IMR-90 (cell line): ENCODE measurements at places on chromosomes 13 and 19. TPM values are rescaled to one million over a fixed set of nuclear protein-coding genes. Genes with fewer than 3 reads are reported as not detected.

GRCh38 chr19:49930483-49931011 is 1.2 kb upstream of the NUP62 start:
- no peak for DNase-seq

- no peak for DNase-seq
Observed at GRCh38 chr13:33073338-33073737, 57.1 kb downstream of the KL start.

- no peak for DNase-seq
Observed at GRCh38 chr13:41970918-41971317, 10.0 kb upstream of the VWA8 start.

- DNase-seq, result peak; percentile 66
Observed at GRCh38 chr19:13723206-13723605, 41.1 kb upstream of the MRI1 start.

GRCh38 chr19:18437491-18438330 is at the start of gene ISYNA1:
Gene ISYNA1 (minus strand): TSS chr19:18438133. CDS start chr19:18437979, 154 bp downstream.
- peak; percentile 20 for DNase-seq

- DNase-seq, result no peak
Observed at GRCh38 chr13:33696530-33696929, 121.4 kb upstream of the RFC3 start.

The FFAR2 gene
- not detected in 2 replicates for total RNA-seq

DNA sequence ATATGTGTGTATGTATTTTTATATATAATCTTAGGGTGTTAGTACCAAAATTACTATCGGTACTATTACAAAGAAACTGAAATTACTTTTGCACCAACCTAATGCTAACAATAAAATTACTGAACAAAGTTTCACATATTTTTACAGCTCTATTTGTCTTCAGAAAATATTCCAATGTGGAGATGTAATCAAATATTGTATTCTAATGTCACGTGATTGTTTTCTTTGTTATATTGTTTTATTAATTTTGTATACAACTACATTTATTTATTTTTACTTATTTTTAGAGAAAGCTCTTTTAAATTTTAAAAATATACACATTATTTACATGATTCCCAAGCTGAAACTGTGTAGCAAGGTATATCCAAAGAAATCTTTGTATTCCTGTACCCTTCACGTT is 227.1 kb upstream of the KLF12 start:
- DNase-seq, result no peak

The LILRA1 gene
- not detected in 2 replicates for total RNA-seq

GRCh38 chr19:30932854-30933253 is 416.4 kb downstream of the TSHZ3 start:
- DNase-seq, result no peak

DNA sequence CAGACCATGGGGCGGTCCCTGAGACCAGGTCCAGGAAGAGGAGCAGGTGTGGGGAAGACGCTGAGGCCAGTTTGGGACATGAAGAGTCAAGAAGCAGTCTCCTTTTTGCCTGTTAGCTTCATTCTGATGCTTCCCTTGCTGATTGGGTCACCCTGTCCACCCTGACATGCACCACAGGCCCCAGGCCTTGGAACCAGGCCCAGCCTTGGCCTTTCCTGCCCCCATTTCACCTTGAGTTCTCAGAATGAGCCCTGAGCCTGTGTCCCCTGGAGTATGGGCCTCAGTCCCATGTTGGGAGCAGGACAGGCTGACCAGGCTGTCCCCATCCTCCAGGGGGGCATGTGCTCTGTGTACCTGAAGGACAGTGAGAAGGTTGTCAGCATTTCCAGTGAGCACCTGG is 4.9 kb upstream of the TIMM50 start:
- no peak for DNase-seq

The ZNF723 gene
- not detected in 2 replicates for total RNA-seq

DNA sequence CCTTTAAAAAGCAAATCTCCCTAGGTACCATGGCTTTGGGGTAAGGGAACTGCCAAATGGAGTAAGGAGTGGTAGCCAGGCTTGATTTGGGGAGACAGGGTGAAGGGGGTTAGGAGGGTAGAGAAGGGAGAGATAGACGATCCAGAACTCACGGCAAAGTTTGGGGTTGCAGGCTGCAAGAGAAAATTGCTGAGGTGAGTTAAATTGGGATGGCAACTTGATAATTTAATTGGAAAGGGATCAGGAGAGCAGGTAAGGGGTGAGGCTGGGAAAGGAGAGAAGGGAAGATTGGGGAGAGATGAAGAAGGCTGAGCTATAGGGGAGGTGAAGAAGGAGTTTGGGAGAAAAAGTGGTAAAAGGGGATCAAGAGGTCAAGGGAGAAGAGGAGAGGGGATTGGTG is 4.0 kb downstream of the IZUMO2 start:
- no peak for DNase-seq

DNA sequence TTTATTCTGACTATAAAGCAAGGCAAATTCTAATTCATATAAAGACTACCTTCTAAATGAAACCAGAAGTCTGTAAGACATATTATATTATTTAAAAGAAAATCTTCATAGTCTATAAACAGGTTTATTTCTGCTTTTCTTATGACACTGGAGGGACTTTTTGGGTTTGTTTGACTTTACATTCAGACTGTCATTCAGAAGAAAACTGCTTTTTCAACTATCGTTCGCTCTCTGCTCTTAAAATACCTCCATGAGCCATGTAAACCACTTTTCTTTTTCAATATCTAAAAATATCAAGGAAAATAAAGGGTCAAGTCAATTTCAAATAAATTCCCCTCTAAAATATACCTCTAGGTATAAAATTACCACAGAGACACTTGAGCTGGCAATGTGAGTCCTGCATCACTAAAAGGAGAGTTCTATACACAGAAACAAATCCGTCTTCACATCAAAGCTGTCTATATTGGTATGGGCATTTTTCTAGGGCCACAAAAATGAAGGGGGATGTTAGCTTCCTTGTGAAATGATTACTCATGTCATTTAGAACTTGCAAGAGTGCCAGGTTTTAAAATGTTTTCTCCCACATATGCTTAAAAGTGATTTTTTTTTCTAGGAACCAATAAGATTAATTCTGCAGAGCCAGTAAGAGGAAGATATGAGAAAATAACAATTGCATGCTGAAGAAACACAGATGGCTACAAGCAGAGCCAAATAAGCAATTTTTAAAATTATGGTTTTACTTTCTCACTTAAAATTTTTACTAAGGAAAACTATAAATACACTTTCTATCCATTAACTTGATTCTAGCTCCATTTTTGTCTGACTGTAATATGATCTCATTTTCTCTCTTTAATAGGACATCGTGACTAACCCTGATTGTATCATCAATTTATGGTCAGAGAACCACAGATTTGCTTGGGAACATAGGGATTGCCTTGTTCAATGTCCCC is 181.8 kb downstream of the TBC1D4 start:
- DNase-seq, result peak; percentile 46

DNA sequence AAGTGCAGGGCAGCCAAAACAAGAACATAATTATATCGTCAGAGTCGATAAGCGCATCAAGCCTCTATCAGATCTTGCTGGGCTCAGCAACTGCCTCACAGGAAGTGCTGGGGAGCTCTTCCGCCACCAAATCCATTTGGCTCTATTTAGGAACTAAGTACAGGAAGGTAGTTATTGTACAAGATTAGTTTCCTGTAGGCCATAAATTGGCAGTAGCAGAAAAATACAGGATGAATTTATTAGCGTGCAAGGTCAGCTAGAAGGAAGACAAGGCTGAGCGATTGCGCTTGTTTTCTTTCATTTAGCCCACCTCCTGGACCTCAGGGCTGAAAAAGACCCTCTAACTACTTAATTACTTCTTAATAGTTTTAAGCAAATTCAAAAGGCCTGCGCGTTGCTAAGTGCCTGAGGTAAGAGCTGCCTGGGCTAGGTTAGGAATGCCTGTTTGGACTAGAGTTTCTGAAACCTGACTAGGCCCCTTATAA is 118.5 kb downstream of the IRS2 start:
- no peak for DNase-seq

- DNase-seq, result peak; percentile 90
Observed at GRCh38 chr13:51590971-51591627, 6.8 kb downstream of the WDFY2 start.

- DNase-seq, result no peak
Observed at GRCh38 chr13:50636007-50636704, 207.3 kb downstream of the DLEU7 start.

The CEBPA gene
- under 0.01 TPM in 1 of 2 replicates, not detected in the other for total RNA-seq

The GRIK5 gene
- total RNA-seq, result not detected in 2 replicates

GRCh38 chr13:31276421-31276820 is 76.6 kb downstream of the B3GLCT start:
- DNase-seq, result no peak

GRCh38 chr19:10431943-10432735 is 11.8 kb downstream of the PDE4A start:
- DNase-seq, result no peak

- no peak for DNase-seq
Observed at GRCh38 chr13:44207476-44207875, 166.1 kb upstream of the SERP2 start.

DNA sequence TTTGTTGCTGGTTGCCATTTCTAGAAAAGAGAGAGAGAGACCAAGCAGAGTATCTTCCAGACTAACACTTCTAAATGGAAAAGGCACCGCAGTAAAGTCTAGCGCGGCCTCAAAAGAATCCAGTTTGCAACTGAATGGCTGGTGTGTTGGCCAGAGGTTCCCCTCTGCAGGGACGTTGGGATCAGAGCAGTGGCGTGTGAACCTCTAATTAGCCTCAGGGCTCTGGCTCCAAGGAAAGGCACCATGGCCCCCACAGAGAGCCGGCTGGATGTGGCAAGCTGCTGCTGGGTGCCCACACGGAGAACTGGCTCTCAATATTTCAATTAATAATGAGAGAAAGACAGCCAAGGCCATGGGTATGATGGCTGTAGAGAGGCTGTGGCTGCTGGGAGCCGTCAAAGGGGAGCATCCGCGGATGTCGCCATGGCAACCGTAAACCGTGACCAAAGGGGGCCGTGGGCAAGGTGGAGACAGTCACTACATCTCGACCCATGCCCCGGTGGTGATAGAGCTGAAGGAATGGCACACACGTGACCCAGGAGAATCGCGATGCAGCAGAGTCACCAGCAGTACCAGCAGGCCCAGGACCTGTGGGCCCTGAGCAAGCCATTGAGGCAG is 9.5 kb downstream of the VSTM2B start:
- no peak for DNase-seq

- DNase-seq, result peak; percentile 71
Observed at GRCh38 chr19:49808711-49809159, 4.4 kb downstream of the FUZ start.

GRCh38 chr13:57326532-57326931 is 159.5 kb downstream of the PRR20E start:
- DNase-seq, result no peak

GRCh38 chr19:29690842-29691241 is 24.2 kb downstream of the C19orf12 start:
- peak; percentile 49 for DNase-seq

The ZNF44 gene
- total RNA-seq, result 6.1 and 6.6 TPM in 2 replicates

DNA sequence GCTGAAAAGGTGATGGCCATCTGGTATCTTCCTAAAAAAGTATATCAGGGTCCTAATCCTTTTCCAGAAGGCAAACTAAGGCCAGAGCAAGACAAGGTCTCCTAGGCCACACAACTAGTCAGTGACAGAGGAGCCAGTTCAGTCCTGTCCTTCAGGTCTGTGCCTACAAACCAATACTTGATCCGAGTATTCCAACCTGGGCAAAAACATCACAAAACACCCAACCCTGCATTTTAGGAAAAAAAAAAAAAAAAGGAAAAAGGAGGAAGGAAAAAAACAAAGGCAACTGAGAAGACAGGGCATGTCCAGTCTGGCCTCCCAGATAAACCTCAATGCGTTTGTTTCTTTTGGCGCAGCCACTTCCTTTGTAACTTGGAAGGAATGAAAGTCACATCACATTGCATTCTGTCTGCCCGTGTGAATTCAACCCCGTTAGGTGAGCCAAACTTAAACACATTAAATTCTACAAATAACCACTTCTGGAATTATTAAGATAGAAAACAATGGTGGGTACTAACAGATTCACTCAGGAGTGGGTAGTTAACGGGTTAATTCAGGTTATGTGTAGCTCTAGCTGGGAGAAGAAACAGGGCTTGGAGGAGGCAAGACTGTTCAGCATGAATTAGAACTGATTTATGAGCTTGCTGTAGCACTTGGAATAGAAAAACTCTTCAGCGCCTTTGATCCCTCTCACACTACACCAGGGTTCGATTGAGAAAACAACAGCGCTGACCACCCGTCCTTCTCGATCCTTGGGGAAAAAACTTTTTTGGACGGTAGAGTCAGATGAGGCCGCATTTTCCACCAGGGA is 43.0 kb upstream of the HNRNPA1L2 start:
- peak; percentile 71 for DNase-seq

The ZNF543 gene
- 8.3 and 9.0 TPM in 2 replicates for total RNA-seq

DNA sequence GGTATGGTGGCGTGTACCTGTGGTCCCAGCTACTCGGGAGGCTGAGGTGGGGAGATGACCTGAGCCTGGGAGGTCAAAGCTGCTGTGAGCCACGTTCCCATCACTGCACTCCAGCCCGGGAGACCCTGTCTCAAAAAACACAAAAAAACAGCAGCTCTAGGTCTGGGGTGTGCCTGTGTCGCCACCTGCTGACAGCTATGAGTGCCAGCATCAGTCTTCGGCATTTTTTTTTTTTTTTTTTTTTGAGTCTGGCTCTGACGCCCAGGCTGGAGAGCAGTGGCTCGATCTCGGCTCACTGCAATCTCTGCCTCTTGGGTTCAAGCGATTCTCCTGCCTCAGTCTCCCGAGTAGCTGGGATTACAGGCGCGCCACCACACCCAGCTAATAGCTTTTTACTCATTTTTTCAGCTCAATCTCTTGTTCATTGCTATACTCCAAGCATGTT is 10.1 kb downstream of the AP2S1 start:
- DNase-seq, result peak; percentile 70

The ZNF570 gene
- 8.1 and 9.3 TPM in 2 replicates for total RNA-seq

- DNase-seq, result no peak
Observed at GRCh38 chr19:17678836-17679235, 9.3 kb downstream of the UNC13A start.

DNA sequence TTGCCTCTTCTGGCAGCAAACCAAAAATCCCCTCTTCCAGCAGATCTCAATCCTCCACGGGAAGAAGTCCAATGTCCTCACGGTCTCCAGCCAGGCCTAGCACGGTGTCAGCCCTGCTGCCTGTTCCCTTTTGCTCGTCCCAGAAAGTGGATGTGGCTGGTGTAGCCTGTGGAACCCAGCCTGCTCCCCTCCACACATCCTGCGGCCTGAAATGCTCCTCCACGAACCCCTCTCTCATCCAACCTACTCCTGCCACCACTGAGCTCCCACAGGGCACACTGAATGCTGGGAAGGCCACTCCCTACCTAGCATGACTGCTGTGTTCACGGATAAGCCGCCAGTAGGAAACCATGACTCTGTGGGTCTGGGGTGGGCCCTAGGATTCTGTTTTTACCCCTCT is 3.0 kb downstream of the MBOAT7 start:
- no peak for DNase-seq

- no peak for DNase-seq
Observed at GRCh38 chr19:41309180-41310032, 566 bp upstream of the CCDC97 start.

DNA sequence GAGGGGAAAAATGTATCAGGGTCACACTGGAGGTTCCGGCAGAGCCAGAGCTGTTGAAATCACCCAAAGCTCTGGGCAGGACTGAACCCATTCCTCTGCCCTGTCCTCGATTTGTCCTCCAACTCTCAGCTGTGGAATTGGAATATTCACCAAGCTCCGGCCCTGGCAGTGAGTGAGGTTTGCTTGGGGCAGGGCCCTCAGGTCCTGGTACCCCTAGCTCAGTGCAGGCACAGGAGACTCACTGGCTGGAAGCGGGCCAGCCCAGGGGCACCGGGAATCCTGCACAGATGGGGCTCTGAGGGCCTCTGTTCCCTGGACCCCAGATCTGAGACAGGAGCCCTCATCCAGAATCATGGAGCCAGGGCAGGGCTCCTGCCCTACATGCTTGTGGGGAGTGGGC is 1322.3 kb downstream of the UQCRFS1 start:
- no peak for DNase-seq
